Muscle of leg (tissue), 16 donors: ENCODE measurements at places on chromosomes 3 and 15. TPM values are rescaled to one million over a fixed set of nuclear protein-coding genes. Genes with fewer than 3 reads are reported as not detected.

GRCh38 chr3:9749296-9749644, 482 bp upstream of the OGG1 start:
- peak; percentile 72 for DNase-seq

- no peak for DNase-seq
These were observed 46.1 kb downstream of the AMOTL2 start for GRCh38 chr3:134328147-134328591.

DNA sequence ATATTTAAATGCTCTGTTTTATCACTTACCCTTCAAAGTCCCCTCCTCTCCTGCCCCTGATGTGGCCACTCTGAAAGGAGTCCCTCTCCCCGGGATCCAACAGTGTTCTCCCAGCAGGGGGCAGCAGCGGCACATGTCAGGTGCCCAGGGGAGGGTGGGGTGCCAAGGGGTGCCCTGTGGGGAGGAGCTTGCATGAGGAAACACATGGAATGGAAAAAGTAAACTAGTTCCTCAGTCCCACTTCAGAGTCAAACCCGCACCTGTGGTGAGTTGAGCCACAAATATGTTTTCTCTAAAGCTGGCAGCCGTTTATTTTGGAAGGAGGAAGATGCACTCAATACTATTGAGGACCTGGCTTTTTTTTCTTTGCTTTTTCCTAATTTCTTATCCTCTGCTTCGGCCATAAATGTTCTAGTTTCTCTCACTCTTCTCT, 30.1 kb upstream of the NRROS start:
- DNase-seq: peak; percentile 80

STT3B gene
- 115 TPM for polyA plus RNA-seq

- DNase-seq: no peak
These were observed 10.2 kb downstream of the BDH1 start for GRCh38 chr3:197545571-197545970.

HMCES gene
- 33.2 TPM for polyA plus RNA-seq

GRCh38 chr3:71545330-71545729, 38.2 kb downstream of the FOXP1 start:
- no peak for DNase-seq

- no peak for DNase-seq
These were observed 108.9 kb upstream of the ABHD17C start for GRCh38 chr15:80586161-80586560.

- DNase-seq: no peak
These were observed 315.6 kb upstream of the IL12A start for GRCh38 chr3:159672728-159673688.

EFCC1 gene
- 0.68 TPM for polyA plus RNA-seq

CFAP91 gene
- polyA plus RNA-seq: 0.85 TPM

GRCh38 chr3:153162513-153163392, 727 bp downstream of the RAP2B start:
- peak; percentile 65 for DNase-seq
